ENCODE measurements at places on chromosomes 3 and 15.

DNA sequence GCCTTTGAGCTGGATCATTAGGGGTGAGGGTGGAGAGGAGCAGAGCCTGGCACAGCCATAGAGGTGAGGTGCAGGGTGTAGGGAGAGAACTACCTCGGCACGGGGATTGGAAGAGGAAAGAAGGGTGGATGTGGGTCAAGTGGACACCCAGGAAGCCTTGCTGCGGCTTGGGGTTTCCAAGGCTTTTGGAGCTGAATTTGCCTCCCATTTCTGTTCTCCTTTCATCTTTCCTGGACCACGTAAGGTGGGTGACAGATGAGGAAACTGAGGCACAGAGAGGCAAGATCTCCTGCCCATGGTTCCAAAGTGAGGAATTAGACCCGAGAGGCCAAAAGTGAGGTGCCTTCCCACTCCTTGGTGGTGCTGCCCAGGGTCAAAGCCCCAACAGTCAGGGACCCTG, 35.4 kb upstream of the SFMBT1 start:
- DNase-seq: no peak

DNA sequence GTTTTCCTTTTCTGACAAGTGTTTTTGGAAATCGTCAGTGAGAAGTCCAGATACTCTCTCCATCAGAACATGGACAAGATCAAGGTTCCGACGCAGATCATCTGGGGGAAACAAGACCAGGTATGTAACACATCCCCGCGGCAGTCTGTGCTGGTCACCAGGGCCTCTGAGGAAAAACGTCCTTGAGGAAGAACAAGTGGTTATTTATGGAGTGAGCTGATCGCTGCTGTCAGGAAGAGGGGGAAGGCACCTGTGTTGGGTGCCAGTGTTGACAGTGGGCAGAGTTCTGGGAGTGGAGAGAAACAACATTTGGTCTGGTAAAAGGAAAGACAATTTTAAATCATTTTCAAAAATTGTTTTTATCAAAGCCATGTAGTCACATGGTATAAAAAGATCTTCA, 20.7 kb upstream of the RPP14 start:
- DNase-seq: no peak

GRCh38 chr3:101011136-101011535, 17.9 kb upstream of the ABI3BP start:
- DNase-seq: no peak

GRCh38 chr15:67322481-67322880, 67.9 kb downstream of the IQCH start:
- DNase-seq: no peak

- no peak for DNase-seq
Measured at GRCh38 chr15:56346414-56346813, 18.8 kb upstream of the TEX9 start.

Measured in stimulated activated CD8-positive, alpha-beta memory T cell treated with anti-CD3 and anti-CD28 coated beads, Interleukin-15, amount 100 ng/mL, for 24 hours (primary cell).